ENCODE measurements at places on chromosomes 3 and 15.

GRCh38 chr15:58163985-58164384 is 25.8 kb downstream of the AQP9 start:
- DNase-seq, result no peak

DNA sequence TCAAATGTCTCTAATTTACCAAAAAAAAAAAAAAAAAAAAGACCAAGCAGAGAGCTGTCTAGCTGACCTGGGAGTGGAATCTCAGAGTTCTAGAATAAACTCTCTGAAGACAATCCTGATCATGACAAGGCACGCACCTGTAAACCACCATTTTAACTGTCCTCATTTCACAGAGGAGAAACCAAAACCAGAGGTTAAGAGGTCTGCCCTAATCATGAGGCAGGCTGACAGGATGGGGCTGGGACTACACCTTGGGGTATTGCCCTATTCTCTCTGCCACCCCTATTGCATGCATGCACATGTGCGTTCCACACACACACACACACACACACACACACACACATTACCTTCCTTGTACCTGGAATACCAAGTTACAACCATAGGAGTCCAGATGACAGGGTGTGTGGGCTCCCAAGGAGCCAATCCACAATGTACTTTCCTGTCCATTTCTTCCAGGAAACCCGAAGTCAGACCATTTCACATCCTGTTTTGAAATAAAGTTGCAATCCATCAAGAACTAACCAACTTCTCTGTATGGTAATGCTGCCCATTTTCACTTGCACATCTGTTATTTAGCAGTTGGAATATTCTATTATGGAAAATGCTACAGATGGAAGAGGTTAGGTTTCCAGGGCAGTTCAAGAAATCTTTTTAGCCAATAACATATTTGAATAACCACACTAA is 34.6 kb downstream of the HSPBAP1 start:
- peak; percentile 19 for DNase-seq

DNA sequence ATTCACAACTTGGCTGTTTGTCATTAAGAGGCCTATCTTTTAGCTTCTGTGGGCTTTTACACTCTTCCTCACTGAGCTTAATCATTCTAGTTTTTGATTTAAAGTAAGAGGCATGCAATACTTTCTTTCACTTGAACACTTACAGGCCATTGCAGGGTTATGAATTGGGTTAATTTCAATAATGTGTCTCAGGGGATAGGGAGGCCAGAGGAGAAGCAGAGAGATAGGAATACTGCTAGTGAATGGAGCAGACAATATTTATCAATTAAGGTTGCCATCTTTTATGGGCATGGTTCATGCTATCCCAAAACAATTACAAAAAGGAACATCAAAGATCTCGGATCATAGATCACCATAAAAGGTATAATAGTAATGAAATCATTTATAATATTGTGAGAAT is 189.8 kb downstream of the EPHA3 start:
- no peak for DNase-seq

DNA sequence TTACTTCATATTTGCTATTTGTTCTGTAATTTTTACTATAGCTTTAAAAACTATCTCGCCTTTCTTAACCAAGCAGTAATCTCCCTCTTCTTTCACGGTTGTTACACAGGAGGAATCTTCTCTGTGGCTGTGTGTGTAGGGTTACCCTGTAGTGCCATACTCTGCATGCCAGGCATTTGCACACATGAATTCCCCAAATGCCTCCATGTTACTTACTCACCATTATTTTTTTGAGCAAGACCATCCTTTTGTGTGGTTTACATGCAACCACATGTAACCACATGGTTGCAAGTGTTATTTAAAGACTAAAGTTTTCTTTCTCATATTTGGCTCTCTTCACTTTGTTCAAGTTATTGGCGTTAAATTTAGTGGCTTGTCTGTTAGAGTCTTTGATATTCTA is 45.5 kb downstream of the HPS3 start:
- peak; percentile 27 for DNase-seq

GRCh38 chr15:75032395-75032794 is 9.0 kb downstream of the PPCDC start:
- DNase-seq, result no peak

- no peak for DNase-seq
Observed at GRCh38 chr15:94494732-94495131, 263.4 kb downstream of the MCTP2 start.

- peak; percentile 82 for DNase-seq
Observed at GRCh38 chr3:182212479-182213076, 500.9 kb downstream of the SOX2 start.
